ENCODE measurements at places on chromosomes 7 and 10. TPM values are rescaled to one million over a fixed set of nuclear protein-coding genes. Genes with fewer than 3 reads are reported as not detected.
A peak's percentile ranks its signal among the peaks of the same experiment; 100 is the strongest.

- no peak for DNase-seq
These were observed 47.8 kb upstream of the CALCR start for GRCh38 chr7:93622036-93623033.

DNA sequence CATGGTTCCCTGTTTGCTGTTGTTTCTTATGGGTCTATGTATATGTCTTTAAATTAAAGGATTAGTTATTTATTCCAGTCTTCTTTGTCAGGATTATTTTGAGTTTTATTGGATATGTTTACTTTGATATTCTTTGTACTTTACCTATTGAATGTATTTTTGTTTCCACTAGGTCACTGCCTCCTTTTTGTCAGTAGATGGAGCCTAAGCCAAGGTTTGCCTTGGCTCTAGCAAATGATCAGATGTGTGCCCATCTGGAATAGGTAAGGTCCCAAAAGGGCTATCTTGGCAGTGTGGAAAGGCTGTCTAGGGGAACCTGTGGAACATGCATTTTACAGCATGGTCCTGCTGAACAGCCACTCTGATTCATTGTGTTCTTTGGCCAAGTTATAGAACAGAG lies 337.3 kb upstream of the GHITM start:
- DNase-seq: no peak

CPXM2 gene
- 4.6 TPM for polyA plus RNA-seq

GRCh38 chr7:105164751-105165150 lies 150.7 kb downstream of the KMT2E start:
- no peak for DNase-seq

GRCh38 chr10:110275128-110275729 lies 29.5 kb downstream of the SMNDC1 start:
- no peak for DNase-seq

PARD3 gene
- polyA plus RNA-seq: 75.2 TPM

DNA sequence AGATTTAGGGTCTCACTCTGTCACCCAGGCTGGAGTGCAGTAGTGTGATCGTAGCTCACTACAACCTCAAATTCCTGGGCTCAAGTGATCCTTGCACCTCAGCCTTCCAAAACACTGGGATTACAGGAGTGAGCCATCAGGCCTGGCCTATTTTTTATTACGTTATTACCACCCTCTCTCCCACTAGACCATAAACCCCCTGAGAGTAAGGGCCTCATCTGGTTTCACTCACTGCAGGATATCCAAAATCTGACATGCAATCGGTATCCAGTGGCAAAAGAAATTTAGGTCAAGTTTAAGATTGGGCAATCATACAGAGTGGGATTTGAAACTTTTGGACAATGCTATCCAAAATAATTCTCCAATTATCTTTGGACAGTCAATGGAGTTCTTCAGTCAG lies 117.0 kb upstream of the NEBL start:
- no peak for DNase-seq

PRF1 gene
- 0.33 TPM for polyA plus RNA-seq

SYPL1 gene
- polyA plus RNA-seq: 132 TPM

DNA sequence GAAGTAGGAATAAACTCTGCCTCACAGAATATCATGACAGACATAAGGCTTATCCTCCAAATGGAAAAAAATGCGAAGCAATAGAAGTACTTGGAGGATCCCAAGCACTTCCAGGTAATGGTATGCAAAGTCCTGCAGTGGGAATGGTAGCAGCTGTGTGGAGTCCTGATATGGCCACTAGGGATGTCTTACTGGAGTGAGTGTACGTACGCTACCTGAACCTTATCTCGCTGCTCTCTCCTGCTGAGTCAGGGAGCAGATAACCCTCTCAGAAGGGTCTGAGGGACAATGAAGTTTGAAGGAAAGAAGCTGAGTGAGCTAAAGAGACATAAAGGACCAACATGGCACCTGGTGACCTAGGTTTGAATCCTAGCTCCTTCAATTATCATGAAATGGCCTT lies 42.2 kb downstream of the CH25H start:
- no peak for DNase-seq

MBL2 gene
- not detected for polyA plus RNA-seq

KIF11 gene
- 31.1 TPM for polyA plus RNA-seq

DNA sequence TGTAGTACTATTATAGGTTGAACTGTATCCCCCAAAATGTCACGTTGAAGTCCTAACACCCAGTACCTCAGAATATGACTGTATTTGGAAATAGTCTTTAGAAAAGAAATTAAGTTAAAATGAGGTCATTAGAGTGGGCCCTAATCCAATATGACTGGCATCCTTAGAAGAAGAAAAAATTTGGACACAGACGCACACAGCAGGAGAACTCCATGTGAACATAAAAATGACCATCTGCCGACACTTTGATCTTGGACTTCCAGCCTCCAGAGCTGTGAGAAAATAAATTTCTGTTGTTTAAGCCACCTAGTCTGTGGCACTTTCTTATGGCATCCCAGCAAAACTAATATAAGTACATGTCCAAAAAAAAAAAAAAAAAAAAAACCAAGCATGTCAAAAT lies 225.8 kb downstream of the PARD3 start:
- DNase-seq: no peak

DNA sequence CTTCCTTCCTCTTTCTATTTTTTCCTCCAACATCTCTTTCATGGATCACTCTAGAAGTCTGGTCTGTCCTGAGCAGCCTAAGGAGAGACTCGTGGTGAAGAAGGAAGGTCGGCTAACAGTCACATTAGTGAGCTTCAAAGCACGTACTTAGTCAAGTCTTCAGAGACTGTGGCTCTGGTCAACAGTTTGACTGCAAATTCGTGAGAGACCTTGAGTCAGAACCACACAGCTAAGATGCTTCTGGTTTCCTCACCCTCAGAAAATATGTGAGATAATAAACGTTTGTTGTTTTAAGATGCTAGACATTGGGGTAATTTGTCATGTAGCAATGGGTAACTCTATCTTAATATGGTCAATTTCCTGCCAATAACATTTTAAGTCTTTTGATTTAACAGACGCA lies 126.2 kb upstream of the LRRN3 start:
- no peak for DNase-seq

C1QL3 gene
- polyA plus RNA-seq: 2.4 TPM

TBL2 gene
- 42.5 TPM for polyA plus RNA-seq

DNA sequence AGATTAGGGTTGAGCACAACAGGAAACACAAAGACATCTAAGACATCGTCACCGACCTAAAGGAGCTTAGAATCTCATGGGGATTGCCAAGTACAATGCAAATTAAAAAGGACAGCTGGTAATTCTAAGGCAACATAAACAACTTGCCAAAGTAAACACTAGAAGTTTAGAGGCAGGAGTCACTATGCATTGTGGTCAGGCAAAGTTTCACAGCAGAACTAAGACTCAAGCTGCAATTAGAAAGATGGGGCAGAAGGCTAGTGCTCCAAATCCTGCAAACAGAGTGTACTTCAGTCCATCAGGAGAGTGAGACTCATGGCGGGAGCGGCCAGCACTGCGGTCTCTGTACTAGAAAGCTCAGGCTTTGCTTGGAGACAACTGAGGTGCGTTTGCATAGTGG lies 52.7 kb downstream of the HIPK2 start:
- DNase-seq: no peak

SPDYE11 gene
- polyA plus RNA-seq: 1.3 TPM

GRCh38 chr10:761376-761775 lies 71.9 kb upstream of the DIP2C start:
- DNase-seq: no peak

DNA sequence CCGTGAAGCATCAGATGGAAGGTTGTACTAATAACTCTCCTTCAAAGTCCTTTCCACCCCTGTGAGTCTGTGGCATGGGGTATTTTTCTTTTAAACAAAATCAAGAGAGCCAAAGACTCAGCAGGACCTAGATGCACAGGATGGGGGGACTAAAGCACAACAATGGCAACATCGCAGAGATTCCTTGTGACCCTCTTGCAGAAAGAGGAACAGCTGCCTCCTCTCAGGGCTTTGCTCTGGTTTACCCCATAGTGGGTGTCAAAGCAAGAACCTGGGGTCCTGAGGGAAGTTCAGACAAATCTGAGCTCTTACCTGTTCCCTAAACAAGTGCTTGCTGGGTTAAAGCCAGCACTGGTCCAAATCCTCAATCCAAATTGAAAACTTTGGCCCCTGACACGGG lies 39.2 kb downstream of the FGF8 start:
- DNase-seq: no peak

EGR2 gene
- 1.1 TPM for polyA plus RNA-seq

ZNF485 gene
- polyA plus RNA-seq: 5.9 TPM

DNA sequence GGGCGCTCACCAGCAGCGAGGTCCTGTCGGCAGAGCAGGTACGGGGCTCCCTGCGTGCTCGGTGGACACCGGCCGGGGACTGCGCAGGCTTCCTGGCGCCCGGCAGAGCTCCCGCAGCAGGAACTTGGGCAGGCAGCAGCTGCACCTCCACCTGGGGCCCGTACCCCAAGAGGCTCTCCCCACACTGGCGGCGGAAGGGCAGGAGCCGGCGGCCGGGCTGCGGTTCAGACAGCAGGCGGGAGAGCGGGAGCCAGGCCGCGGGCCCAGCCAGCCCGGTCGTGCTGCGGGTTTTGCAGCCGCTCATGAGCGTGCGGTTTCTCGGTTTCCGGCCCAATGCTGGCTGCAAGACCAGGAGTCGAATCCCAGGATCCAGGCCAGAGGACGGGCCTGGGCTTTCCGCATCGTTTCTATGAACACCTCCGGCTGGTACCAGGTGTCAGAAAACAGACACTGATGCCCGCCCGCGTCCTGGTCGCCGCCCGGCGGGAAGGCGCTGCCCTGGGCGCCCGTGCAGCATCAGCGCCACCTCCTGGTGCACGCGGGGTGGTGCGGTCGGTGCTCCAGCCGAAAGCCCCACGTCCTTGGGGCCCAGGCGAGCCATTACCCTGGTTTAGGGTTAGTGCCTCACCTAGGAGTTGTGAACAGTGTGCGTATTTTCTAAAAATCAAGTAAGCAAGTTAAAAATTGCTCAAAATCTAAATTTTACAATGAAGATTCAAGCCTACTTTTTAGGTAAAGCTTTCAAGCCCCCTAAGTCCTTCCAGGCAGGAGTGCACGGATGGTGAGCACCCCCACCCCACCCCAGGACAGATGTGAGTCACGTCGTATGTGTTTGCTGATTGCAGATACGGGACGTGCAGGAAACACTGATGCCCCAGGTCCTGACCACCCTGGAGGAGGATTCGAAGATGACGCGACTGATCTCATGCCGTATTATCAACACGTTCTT lies 47.4 kb upstream of the PRKAR1B start:
- no peak for DNase-seq

DNA sequence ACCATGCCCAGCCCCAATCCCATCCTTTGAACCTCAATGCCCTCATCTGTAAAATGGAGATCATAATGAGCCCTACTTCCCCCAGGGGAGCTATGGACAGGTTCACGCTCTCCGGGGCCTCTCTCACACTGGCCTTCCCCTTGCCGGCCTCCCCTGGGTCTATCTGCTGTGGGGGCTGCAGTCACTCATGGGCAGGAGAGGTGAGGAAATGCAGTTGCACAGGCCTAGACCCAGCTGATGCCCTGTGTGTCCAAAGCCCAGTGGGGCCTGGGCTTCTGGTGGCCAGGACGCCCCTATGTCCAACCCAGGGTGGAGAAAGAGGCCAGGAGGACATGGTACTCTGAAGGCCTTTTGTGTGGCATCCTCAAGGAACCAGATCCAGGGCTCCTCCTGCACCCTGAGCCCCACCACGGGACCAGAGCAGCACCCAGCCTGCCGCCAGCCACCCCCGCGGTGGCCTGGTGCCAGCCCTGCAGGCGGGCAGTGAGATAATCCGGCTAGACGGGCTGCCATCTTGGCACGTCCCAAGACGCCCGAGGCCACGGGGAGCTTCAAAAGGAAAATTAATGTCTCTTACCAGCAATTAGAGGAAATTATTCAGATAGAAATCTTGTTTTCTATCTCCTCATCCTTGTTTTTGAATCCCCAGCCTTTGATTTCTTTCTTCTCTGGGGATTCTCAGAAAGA lies 39.0 kb downstream of the MYL10 start:
- no peak for DNase-seq

- DNase-seq: no peak
These were observed 201.7 kb upstream of the KLF14 start for GRCh38 chr7:130935564-130936157.

GRCh38 chr10:12201543-12201942 lies 5.6 kb downstream of the CDC123 start:
- DNase-seq: no peak

GRCh38 chr10:91860885-91861284 lies 48.4 kb downstream of the FGFBP3 start:
- DNase-seq: no peak

DNA sequence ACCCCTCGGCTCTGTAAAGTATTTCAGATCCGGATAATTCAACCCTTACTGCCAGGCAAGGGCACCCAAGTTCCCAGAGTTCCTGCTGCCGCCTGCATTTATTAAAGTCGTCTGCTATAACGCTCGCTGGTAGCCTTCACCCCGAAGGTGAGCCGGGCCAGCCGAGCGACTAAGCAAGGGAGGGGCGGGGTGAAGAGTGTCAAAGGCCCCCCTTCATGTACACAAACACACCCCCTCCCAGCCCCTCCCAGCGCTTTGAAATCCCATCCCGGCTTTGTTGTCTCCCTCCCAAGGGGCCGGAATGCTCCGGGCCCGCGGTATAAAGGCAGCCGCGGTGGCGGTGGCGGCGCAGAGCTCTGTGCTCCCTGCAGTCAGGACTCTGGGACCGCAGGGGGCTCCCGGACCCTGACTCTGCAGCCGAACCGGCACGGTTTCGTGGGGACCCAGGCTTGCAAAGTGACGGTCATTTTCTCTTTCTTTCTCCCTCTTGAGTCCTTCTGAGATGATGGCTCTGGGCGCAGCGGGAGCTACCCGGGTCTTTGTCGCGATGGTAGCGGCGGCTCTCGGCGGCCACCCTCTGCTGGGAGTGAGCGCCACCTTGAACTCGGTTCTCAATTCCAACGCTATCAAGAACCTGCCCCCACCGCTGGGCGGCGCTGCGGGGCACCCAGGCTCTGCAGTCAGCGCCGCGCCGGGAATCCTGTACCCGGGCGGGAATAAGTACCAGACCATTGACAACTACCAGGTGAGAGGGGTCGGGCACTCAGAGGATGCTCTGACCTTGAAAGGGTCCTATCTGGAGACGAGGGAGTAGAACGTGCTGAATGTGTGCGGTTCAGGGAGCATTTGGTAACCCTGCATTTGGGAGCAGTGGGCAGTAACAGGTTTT lies at the start of gene DKK1:
TSS of gene DKK1 (plus strand) at position 349 of the 889 bp plus-strand sequence. CDS start at position 503, 154 bp downstream.
- DNase-seq: peak; percentile 44

GRCh38 chr10:79182781-79183467 lies 114.2 kb downstream of the ZMIZ1 start:
- no peak for DNase-seq

ANKRD2 gene
- 0.56 TPM for polyA plus RNA-seq

GRCh38 chr10:35874311-35875015 lies 232.4 kb upstream of the FZD8 start:
- DNase-seq: no peak

GIMAP5 gene
- polyA plus RNA-seq: 3.5 TPM
